ENCODE measurements at places on chromosomes 11 and 22. TPM values are rescaled to one million over a fixed set of nuclear protein-coding genes. Genes with fewer than 3 reads are reported as not detected.

GRCh38 chr22:40030758-40031095 lies 36.0 kb downstream of the FAM83F start:
- DNase-seq, result no peak

DNA sequence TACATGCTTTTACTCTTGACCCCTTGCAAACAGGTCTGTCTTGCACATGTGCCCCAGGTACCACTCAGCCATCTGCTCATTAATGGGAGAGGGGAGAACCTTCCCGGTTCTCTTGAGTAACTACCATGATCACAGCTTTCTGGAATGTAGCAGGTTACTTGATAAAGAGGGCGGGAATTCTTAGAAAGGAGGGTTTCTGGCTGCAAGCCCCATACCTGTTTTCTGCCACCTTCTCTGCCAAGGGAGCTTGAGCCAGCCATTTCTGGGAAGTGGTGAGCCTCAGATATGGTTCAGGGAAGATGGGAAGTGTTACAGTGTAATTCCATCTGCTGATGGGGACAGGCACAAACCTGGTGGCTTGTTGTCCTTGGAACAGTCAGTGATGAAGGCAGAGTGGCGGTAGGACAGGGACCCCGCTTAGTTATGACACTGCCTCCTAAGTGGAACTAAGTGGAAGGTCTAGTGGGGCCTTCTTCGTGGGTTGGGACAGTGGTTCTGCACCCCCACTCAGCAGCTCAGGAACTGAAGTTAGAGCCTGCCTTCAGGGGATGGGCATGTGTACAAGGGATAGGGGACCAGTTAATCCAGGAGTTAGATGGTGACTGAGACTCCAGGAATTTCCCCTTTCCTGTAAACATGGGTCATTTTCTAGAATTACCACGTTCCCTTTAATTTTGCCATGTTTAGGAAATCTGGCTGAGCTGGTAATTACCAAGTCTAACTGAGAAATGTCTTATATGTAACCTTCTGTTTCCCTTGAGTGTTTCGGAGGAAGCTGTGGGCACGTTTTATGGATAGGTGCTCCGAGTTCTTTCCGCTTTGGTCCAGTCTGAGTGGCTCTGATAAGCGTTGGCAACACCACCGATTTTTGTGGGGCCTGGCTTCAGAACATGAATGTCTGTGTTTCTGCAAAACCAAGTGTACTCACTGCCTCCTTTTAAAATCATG lies 35.3 kb downstream of the BCR start:
- no peak for DNase-seq

- no peak for DNase-seq
Observed at GRCh38 chr11:75386942-75387630, 12.2 kb upstream of the RPS3 start.

DNA sequence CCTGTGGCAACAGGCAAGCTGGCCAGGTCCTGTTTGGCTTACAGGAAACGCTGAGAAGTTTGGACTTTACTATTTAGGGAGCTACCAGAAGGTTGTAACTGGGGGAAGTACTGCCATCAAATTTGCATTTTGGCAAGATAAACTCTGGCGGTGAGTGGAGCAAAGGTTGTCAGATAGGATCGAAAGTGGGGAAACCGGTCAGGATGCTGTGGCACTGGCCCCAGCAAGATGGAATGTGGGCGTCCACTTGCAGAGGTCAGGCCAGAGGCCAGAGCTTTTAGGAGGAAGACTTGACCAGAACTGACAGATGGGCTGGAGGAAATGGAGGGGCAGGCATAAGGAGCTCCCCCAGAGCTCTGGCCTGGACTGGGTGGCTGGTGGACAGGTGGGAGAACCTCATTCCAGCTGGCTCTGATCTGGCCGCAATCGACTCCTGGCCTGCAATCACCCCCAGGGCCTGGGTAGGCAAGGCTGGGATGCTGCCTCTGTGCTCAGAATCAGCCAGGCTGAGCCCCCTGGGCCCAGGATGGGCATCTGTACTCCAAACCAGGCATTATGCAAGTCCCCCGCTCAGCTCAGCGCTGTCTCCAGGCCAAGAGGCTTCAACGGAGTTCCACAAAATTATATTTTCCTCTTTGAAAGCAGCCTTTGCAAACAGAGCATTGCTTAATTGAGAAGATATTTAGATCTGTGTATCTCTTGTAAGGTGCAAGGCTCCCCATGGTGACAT lies 178.3 kb upstream of the NECTIN1 start:
- DNase-seq, result peak; percentile 93

The CRACR2B gene
- total RNA-seq, result 47.8 TPM

The UPK3A gene
- total RNA-seq, result not detected

- no peak for DNase-seq
Observed at GRCh38 chr11:7079545-7080135, 9.2 kb upstream of the RBMXL2 start.

GRCh38 chr11:2382936-2383851 lies 6.1 kb downstream of the CD81 start:
- peak; percentile 29 for DNase-seq

DNA sequence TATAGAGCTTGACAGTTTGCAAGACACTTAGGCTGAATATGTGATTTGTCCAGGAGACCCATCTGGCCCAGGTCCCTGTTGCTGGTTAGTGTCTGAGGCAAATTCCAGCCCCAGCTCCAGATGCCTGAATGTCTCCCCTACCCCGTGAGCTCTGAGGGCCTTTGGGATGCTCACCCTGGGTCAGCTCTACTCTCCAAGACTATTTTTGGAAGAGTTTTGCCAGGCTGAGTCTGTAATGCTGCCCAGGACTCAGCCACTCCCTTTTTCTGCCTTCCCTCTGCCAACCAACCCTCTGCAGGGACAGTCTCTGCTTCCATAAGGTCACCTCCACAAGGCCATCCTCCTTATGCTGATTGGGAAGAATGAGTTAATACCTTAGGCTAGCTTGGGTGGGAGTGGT lies 66.3 kb downstream of the CABIN1 start:
- DNase-seq, result no peak

The TTC28 gene
- 7.6 TPM for total RNA-seq

The SLC5A1 gene
- total RNA-seq, result not detected

The MUC5B gene
- total RNA-seq, result not detected

GRCh38 chr11:64918017-64918416 lies 1.0 kb upstream of the ATG2A start:
- peak; percentile 25 for DNase-seq

The ALG9 gene
- 55.8 TPM for total RNA-seq

The KCNA4 gene
- total RNA-seq, result not detected

GRCh38 chr11:71425409-71425808 lies 22.8 kb downstream of the DHCR7 start:
- no peak for DNase-seq

The PLEKHB1 gene
- total RNA-seq, result 18.0 TPM

The TRIM22 gene
- 1.3 TPM for total RNA-seq

GRCh38 chr22:17570851-17571631 lies 7.7 kb downstream of the SLC25A18 start:
- DNase-seq, result peak; percentile 73

The KCNK4 gene
- total RNA-seq, result 0.14 TPM

DNA sequence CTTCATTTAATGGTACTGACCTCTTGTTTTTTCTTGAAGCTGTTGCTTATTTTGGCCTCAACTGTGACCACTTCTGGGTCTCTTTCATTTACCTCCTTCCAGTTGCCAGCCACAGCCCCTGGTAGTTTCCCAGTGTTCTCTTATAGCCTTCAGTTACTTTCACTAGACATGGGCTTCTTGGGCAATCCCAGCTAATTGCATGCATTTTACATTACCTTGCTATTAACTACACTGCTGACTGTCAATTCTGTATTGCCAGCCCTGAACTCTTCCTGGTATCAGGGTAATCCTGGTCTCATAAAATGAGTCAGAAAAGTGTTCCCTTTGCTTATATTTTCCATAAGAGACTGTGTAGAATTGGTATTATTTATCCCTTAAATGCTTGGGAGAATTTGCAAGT lies 195.8 kb upstream of the LARGE1 start:
- no peak for DNase-seq

DNA sequence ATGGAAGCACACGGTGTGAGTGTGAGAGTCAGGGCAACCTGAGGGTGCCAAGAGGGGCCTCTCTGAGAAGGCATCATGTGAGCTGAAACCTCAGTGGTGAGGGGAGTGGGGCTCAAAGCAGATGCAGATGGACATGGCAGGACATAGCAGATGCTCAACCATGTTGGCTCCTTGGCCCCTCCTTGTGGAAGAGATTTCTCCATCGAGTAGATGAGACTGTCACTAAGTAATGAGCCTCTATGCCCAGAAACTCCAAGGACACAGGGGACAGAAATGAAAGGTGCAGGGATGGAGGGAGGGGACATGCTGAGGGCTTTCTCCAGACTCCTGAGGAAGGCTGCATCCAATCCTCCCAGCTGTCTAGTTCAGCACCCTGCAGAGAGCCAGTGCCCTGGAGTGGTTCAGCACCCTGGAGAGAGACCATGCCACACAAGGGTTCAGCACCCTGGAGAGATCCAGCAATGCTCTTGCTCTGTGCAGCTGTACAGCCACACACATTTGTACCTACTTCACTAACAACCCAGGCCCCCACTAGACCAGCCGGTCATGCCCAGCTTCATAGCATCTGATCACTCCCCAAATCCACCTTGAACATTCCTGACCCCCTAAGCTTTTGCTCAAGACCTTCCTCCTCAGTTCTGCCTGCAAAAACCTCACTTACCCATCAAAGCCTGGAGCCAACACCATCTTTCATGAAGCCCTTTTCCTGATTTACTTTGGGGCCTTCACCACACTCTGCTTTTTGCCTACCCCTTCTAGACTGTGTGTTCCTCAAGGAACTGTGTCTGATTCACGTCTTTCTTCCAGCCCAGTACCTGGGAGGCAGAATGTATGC lies 252.0 kb downstream of the CTTN start:
- no peak for DNase-seq

The SPI1 gene
- total RNA-seq, result not detected

- no peak for DNase-seq
Observed at GRCh38 chr11:71179877-71180605, 72.3 kb downstream of the SHANK2 start.

The ARRB1 gene
- 44.6 TPM for total RNA-seq

The PARVG gene
- total RNA-seq, result not detected

The CECR2 gene
- 2.0 TPM for total RNA-seq

GRCh38 chr11:13108416-13108815 lies 99.3 kb downstream of the RASSF10 start:
- no peak for DNase-seq

GRCh38 chr11:43962383-43963278 lies 20.2 kb downstream of the C11orf96 start:
- no peak for DNase-seq

- DNase-seq, result no peak
Observed at GRCh38 chr11:60767388-60767811, 10.7 kb downstream of the MS4A15 start.

The ANGPTL5 gene
- not detected for total RNA-seq

DNA sequence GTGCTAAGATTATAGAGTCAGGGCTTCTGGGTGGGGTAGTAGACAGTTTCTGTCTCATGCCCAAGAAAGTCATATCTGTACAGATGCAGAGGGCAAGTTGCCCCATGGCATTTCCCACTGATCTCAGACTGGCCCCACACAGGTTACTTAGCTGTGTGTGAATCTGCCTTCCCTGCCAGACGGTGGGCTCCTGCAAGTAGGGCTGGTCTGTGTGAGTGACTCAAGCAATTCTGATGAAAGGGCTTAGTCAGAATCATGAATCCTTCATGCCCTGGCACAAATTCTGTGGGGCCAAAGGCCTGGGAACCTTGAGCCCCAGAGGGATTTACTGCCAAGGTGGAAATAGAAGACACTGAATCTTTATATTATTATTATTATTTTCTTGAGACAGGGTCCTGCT lies 30.4 kb downstream of the USH1C start:
- DNase-seq, result no peak

DNA sequence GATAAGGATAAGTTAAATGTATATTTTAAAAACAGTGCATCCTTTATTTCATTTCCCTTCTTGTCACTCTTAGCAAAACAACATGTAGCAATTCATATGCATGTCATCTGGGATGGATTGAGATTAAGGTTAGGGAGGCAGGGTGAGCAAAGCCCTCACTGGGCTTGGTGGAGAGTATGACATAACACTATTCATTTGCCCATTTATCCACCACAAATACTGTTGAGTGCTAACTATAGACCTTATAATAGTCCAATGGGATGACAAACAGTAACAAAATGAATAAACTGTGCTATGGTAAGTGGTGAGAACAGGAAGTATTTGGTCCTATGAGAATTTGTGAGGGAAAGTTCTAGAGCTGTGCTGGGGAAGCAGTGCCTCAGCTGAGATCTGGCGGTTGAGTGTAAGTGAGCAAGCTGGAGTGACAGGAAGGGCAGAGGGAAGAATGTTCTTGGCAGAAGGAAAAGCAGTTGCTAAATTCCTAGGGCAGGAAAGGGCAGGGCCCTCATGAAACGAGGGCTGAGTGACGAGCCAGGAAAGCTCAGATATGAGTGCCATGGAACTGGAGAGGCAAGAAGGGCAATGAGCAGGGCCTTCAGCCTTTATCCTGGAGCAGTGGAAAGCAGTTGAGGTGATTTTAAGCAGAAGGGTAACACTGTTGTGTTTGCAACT lies 6.7 kb downstream of the HSD17B12 start:
- DNase-seq, result no peak

DNA sequence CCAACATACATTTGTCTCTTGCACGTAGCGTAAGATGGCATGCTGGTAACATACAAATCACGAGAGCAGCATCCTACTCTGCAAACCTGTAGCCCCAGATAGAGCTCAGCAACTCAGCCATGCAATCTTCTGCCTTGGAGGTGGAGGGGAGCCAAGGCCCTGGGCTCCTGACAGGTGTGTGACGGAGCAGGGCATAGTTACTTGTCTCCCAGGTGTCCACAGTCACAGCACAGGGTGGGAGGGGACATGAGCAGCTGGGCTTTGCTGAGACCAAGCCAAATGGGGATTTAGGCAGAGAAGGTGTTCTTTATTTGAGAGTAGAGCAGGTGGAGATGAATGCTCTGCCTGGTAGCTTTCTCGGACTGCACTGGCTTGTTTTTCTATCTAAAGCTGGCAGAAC lies 111.7 kb downstream of the TEAD1 start:
- peak; percentile 22 for DNase-seq

GRCh38 chr11:118651820-118652219 lies 27.6 kb downstream of the TREH start:
- DNase-seq, result no peak

DNA sequence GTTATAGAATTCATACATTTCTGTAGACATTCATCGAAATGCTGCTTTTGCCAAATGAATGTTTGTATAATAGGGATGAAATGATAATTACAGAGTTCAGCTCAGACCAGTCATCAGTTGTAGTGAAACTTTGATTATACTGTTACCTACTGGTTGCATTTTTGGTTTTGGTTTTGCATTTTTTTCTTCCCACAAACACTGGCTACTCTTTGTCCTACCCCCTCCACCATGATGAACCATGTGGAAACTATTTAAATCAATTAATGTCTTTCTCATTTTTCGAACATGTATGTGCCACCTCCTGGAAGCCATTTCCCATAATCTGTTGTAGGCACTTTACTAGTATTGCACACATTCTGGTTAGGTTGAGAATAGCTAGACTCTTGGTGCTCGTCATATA lies 75.3 kb upstream of the MTNR1B start:
- no peak for DNase-seq

DNA sequence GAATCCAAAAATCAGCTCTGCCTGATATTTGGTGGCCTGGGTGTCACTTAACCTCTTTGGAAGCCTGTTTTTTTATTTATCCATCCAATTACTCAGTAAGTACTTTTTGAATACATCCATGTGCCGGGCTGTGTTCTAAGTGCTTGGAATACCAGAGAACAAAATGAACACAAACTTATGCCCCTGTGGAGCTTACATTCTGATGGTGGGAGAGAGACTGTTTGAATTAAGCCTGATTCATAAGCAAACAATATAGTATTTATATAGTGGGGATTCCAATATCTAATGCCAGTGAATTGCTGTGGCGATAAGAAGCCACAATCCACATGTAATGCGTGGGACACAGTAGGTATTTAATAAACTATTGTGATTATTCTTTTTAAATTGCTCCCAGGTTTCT lies 19.4 kb downstream of the KCNJ5 start:
- DNase-seq, result no peak

Measured in G401 (cell line).